CD8-positive, alpha-beta T cell (primary cell): ENCODE measurements at places on chromosomes 13 and 19.

GRCh38 chr19:3125900-3126524 is 9.8 kb upstream of the GNA15 start:
- peak; percentile 63 for DNase-seq

GRCh38 chr13:96769874-96770273 is 224.4 kb downstream of the OXGR1 start:
- no peak for DNase-seq

- no peak for DNase-seq
Observed at GRCh38 chr19:16232568-16232967, 34.9 kb downstream of the AP1M1 start.

DNA sequence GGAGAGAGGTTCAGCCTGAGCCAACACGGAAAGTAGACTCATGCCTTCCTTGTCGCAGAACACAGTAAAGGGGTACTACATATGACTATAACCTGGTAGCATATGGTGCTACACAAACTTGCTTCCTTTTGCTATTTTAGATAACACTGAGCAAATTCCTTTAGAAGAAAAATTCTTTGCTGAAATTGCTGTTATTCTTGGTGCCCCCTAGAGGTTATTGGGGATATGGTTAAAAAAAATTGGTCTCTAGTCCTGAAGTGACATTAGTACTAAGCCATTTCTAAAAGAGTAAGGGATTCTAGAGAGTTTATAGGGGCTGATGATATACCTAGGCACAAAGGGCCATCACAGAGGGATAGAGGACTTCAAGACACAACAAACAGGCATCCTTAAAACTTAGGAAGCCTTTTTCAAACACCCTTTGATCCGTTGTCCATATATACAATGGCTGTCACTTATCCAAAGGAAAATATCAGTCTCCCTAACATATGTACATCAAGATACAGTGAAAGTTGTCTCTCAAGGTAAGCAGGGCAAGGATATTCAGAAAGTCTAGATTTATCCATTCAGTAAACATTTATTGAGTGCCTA is 13.9 kb upstream of the HS6ST3 start:
- no peak for DNase-seq

DNA sequence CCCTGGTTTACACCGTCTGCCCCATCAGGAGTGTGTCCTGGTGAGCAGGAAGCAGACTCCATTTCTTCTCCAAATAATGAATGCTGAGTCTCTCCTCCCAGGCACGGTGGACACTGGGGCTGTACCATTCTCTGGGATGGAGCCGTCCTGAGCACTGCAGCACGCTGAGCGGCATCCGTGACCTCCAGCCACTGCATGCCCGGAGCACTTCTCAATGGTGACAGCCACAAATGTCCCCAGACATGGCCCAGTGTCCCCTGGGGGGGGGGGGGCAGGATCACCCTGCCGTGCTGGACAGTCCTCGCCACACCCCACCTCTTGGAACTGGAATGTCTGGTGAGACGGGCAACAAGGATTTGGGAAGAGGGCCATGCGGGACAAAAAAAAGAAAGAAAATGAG is 37.4 kb downstream of the GNG7 start:
- DNase-seq: no peak

DNA sequence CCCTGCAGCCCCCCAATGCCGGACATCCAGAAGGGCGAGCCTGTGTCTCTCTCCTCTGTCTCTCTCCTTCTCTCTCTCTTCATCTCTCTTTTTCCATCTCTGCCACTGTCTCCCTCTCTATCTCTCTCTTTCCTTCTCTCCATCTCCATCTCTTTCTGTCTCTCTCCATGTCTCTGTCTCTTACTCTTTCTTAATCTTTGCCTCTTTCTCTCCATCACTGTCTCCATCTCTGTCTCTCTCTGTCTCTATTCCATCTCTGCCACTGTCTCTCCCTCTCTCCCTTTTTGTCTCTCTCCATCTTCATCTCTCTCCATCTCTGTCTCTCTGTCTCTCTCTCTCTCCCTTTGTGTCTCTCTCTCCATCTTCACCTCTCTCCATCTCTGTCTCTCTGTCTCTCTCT is 25.7 kb upstream of the TCF3 start:
- DNase-seq: no peak
